ENCODE measurements at places on chromosomes 2 and 18.

DNA sequence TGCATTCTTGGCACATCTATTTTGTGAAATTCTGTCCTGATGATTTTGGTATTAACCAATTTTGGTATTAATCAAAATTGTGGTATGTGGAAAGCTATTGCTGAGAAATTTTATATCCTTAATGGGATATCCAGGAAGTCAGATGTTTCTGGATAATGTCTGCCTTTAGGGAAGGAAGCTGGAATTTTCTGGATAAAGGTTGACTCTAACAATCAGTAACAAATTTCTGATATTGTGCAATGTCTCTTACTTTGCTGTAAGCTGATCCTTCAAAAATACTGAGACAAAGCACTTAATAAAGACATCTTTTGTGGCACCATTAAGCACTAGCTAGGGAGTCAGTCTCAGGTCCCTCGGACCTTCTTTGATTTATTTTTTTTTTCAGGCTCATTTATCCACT, 100.8 kb upstream of the UGP2 start:
- DNase-seq, result no peak

- DNase-seq, result no peak
Observed at GRCh38 chr2:195238379-195238778, 418.6 kb upstream of the SLC39A10 start.

- DNase-seq, result no peak
Observed at GRCh38 chr2:8414946-8415879, 266.6 kb upstream of the ID2 start.

DNA sequence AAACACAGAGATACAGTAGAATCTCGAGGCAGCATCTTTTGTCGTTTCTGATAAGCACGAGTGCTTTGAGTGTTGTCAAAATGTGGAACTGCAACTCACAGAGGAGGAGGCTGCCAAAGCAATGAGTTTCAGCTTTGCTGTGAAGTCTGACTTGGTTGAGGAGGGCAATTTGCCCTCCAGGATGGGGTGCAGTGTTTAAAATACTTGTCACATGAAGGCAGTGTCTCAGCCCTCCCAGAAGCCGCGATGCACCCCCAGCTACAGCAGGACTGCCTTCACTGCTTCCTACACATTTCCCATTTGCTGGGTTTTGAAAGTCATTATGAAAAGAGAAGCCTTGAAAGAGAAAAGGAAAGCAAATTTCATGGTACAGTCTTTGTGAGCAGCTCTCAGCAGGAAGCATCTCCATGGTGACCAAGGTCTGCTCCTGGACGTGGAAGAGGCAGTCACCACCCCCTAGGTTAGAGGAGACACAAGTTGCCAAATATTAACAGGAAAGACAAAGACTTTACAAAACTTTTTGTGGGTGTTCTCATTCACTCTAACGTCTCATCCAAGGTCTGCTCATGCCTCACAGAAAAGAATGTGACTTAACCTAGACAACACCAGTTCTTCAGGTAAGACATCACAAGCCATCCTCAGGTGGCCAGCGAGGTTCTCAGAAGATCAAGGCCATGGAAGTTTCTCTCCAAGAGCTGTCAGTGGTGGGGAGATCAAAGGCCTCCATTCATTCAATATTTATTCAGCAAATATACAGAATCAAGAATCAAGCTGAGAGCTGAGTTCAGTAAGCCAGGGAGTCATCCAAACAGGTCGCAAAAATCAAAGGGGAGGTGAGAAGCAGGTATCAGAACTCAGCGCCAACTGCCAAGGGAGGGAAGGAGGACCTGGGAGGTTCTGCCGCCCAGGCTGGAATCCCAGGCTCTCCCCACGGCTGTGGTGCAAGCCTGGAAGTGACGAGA, 476.0 kb downstream of the EIPR1 start:
- no peak for DNase-seq

GRCh38 chr18:49135877-49136276, 185.1 kb upstream of the SMAD7 start:
- DNase-seq, result peak; percentile 77

GRCh38 chr2:98089941-98090340, 3.0 kb downstream of the VWA3B start:
- no peak for DNase-seq

- DNase-seq, result no peak
Observed at GRCh38 chr2:80293039-80293438, 11.5 kb downstream of the LRRTM1 start.

DNA sequence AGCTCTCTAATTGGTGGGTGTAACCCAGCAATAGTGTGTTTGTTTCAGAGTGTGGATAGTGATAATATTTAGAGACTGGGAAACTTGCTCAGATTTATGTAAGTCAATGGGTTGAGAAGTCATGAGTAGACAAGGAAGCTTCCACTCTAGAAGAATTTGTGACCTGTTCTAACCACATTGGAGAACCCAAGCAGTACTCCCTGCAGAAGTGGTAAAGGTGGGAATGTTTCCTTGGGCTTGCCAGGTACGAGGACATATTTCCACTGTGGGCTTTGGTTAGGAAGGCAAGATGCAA, 350.4 kb downstream of the THSD7B start:
- DNase-seq, result no peak

DNA sequence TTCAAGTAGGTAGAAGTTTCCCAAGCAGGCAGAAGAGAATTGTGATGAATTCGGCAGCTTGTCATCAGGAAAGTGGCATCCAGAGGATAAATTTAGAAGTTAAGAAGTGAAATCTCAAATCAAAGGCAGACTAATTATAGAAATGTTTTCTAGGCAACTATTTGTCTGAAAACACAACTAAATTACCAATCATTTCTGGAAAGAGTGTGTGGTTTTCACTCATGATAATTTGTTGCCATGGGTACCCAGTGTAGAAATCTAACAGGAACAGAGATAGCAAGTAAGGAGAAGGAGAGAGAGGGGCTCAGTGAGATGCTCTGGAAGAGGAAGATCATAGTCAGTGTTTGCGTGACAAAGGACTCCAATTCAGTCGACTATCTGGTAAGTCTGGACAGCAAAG, 208.1 kb downstream of the NCKAP5 start:
- no peak for DNase-seq

DNA sequence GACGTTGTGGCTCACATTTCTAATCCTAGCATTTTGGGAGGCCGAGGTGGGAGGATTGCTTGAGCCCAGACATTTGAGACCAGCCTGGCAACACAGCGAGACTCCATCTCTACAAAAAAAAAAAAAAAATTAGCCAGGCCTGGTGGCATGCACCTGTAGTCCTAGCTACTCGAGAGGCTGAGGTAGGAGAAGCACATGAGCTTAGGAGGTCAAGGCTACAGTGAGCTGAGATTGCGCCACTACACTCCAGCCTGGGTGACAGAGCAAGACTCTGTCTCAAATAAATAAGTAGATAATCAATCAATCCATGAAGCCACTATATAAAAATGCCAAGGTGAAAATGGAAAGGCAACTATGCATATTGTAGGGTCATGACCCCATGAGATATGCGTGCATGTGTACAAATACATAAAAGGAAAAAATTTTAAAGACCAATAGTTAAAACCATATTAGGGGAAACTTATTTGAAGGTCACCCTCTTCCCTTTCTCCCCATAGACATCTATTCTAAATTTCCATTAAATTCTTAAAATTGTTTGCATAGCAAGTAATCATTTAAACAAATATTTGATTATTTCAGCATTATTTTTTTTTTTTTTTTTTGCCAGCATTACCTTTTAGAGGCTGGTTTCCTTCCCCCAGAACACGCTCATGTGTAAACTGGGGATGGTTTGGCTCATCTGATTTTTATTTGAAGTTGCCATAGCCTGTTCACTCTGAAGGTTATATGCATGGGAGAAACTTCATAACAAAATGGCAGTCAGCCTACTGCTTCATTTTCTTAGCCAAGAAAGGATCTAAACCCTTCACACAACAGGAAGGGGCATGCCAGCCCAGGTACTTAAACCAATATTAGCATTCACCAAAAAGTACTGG, 37.3 kb upstream of the TMEM247 start:
- DNase-seq, result no peak

- no peak for DNase-seq
Observed at GRCh38 chr2:8451273-8451672, 230.6 kb upstream of the ID2 start.

- DNase-seq, result no peak
Observed at GRCh38 chr2:61456070-61456745, 14.7 kb downstream of the USP34 start.

GRCh38 chr2:118807668-118808428, 39.6 kb downstream of the EN1 start:
- DNase-seq, result no peak

DNA sequence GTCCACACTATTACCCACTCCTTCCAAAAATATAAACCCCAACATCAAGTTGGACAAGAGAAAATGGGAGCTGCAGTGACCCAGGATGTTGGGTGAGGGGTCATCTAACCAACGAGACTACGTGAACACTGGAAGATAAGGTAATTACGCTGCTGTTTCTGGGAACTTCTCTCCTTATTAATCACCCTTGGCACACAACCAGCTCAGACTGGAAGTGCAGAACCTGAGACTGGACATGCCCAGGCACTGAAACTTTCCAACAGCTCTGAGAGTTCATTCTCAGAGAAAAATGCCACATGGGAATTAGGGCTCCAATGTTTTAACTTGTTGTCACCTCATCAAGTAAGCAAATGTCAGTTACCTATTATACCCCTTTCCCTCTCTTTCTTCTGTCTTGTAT, 135.3 kb downstream of the CCDC148 start:
- DNase-seq, result no peak

DNA sequence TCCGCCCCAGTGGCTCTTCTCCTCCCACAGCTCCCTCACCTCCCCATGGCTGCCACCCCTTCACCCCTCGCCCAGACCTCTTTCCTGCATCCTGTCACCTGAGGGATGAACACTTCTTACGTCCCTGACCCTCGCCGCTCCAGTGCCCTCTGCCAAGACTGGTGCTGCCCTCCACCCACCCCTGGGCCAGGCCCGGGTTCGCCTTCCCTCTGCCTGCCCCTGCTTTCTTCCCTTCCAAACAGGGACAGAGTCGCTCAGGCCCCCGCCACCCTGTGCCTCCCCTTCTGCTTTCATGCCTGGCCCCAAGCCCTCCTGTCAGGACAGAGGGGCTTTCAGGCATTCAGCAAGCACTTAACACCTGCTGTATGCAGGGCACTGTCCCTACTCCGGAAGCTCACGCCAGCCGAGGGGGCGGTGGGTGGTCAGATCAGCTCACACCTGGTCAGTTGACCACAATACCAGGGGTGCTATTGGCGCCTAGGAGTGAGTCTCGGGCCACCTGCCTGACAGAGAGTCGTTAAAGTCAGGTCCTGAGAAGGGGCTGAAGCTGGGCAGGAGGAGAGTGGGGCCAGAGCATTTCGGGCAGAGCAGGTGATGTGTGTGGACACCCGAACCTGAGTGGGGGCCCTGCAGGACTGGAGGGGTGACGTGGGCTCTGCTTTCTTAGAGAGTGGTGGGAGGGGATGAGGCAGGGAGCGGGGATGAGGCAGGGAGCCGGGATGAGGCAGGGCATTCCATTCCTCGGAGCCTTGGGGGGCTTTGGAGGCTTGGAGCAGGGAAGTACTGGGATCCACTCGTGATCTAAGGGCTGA, 26.0 kb upstream of the HPCAL1 start:
- DNase-seq, result no peak

GRCh38 chr2:239676716-239677452, 276.1 kb upstream of the HDAC4 start:
- DNase-seq, result no peak

- no peak for DNase-seq
Observed at GRCh38 chr2:21480162-21480561, 356.4 kb downstream of the TDRD15 start.

DNA sequence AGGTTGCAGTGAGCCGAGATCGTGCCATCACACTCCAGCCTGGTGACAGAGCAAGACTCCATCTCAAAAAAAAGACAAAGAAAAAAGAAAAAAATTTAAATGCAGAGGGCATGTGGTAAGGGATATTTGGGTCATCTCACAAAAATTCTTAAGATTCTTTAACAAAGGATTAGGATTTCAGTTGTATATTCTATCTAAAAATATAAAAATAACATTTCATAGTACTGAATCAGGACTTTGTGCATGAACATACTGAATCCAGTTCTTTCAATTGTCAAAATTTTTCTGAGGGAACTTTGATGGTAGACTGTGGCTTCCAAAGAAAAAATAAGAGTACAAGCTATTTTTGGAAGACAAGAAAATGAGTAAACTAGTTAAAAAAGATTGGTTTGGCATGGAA, 6.5 kb upstream of the PPP3R1 start:
- no peak for DNase-seq

DNA sequence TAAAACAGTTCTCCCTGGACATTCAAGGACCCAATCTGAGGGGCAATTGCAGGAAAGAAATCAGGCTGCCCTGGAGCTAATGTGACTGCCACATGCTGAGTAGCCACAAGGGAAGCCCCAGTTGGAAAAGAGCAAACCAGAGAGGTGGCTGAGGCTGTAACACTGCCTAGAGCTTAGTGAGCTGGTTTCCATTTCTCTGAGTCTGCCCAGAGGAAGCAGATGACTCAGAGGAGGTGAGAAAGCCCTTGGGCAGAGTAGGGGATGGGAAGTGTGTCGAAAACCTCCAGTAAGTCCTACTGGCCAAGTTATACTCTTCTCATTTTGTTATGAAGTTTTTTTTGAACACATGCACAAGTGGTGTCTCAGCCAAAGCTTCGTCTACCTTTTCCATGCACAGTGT, 753.0 kb downstream of the CNTNAP5 start:
- DNase-seq, result no peak

- DNase-seq, result no peak
Observed at GRCh38 chr2:32960238-32960637, 13.5 kb downstream of the LTBP1 start.

- DNase-seq, result no peak
Observed at GRCh38 chr2:36446294-36446693, 90.7 kb downstream of the CRIM1 start.

- no peak for DNase-seq
Observed at GRCh38 chr2:95017071-95017501, 8.4 kb upstream of the MAL start.

DNA sequence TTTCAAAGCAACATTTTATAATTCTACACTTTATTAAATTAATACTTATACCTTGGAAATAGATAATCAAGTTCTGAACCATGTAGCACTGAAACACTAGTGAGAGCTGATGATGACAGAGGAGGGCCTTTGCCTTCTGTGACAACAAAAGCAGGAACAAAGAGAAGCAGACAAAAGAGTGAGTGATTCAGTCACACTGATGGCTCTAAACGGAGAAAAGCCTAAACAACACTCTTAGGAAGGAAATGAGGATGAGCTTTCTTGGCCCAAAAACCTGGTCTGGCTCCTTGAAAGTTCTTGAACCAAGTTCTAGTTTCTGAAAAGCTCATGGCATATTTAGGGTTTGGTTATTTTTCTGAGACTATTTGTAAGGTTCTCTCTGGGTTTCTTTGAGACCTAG, 271.9 kb downstream of the DPP10 start:
- no peak for DNase-seq

DNA sequence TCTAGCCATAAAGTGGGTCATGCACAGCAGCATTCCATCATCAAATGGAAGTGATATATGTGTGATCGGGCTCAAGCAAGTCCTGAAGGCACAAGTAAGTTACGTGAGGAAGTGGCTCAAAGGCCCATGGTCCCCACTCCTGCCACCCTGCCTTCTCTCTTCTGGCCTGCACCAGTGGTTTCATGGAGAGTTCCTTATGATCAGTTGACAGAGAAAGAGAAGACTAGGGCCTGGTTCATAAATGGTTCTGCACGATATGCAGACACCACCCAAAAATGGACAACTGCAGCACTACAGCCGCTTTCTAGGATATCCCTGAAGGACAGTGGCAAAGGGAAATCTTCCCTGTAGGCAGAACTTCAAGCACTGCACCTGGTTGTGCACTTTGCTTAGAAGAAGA, 412.6 kb upstream of the SMIM21 start:
- no peak for DNase-seq

All from NCI-H774 (cell line).